ENCODE measurements at places on chromosomes 5 and 9.

DNA sequence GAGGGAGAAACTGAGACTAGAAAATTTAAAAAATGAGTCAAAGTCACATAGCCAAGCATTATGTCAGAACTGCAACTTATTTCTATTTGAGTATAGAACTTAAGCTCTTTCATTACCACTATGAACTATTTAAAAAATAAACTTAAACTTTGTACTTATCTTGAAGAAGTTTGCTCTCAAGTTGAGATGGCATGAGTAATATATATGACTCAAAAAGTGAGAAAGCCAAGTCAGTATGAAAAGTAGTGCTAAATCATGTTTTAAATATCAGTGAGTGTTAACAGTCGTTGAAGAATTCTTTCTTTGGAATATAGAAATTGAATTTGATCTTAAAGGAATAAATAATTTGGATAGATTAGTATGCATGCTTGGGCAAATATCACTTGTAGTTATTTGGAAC lies 36.3 kb upstream of the CDH10 start:
- DNase-seq, result no peak

DNA sequence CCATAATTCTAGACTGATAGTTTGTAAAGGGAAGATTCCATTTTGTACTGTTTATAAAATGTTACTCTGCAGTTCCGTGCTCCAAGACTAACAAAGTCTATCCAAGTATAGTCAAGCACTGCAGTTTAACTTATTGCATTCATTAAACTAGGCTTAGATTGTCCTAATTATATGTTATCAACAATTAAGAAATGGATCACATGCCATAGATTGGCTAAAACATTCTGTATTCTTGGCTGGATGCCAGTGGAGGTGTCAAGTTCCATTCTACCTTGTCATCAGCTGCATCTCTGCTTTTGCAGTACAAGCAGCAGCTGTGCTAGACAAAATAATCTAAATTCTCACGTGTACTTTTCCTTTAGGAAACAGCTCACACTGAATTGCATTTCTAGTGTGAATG lies 69.4 kb upstream of the MEF2C start:
- peak; percentile 69 for DNase-seq

DNA sequence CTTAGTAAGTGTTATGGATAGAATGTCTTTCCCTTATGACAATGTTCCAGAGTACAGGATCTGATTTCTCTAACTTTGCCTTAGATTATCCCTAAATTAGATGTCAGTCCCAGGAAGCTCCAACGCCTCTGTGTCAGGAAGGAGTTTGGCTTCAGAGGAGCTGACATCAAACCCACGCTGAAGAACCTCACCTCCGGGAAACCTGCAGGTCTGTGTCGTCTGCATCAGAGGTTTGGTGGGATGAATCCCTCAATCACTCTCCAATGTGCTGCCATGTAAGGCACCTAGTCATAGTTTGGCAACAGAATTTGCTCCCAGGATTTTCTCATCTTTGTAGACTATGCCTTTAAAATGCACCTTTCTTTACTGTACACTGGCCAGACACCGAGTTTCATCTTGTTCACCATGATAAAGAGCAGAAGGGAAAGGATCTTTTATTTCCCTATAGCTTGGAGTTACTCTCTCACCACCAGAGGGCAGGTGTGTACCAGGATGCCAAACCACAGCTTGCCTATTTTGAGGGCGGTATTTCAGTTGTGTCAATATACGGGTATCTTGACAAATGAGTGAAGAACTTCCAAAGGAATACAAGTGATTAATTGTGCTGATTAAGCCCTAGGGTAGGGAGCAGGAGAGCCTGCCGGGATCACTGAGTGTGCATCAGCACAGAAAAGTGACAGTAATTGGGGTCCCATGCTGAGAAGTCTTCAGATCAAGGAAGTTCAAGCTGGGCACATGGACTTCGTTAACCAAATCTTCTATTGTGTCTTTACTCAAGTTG lies 23.4 kb downstream of the MINAR2 start:
- DNase-seq, result peak; percentile 72

- no peak for DNase-seq
Observed at GRCh38 chr9:37405764-37406380, 16.6 kb upstream of the GRHPR start.
